ENCODE measurements at places on chromosomes 11 and 22.

- peak; percentile 54 for DNase-seq
Observed at GRCh38 chr11:36253238-36253637, 36.0 kb downstream of the COMMD9 start.

GRCh38 chr11:108204929-108205499 is 17.4 kb downstream of the NPAT start:
- no peak for DNase-seq

DNA sequence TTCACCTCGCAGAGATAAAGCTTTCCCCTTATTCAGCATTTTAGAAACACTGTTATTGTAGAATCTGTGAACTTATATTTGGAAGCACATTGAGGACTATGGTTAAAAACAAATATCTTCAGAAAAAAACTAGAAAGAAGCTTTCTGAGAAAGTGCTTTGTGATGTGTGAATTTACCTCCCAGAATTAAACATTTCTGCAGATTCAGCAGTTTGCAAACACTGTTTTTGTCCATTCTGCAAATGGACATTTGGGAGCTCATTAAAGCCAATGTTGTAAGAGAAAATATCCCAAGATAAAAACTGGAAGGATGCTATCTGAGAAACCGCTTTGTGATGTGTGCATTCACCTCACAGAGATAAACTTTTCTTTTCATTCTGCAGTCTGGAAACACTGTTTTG is 272.7 kb downstream of the OR4A5 start:
- no peak for DNase-seq

DNA sequence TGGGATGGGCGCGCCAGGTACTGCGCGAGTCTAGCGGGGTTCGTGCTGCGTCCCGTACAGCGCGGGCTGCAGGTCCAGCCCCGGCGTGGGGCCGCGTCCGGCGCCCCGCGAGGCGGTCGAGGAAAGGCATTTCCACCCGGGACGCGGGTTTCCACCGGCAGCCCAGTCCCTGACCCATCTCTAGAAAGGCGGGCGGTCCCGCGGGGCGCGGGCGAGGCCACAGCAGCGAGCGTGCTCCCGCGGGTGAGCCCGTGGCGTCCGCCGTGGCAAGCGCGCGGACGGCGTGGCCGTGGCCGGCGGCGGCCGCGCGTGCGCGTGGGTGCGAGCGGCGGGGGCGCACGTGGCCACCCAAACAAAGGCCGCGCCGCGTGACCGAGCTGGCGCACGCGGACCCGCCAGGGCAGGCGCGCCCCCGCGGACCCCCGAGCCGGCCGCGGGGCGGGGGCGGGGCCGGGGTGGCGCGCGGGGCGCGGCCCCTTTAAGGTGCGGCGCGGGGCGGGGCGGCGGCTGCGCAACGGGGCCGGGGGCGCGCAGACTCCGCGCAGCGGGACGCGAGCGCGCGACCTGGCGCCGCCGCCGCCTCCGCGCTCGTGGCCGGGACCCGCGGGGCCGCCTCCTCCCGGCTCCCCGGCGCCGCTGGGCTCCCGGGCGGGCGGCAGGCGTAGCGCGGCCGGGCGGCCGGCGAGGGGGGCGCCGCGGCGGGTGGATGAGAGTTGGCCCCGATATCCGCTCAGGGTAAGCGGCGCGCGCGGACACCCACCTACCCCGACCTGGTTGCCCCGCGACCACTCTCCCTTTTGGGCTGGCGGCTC is 39.3 kb upstream of the CELSR1 start:
- DNase-seq = no peak

DNA sequence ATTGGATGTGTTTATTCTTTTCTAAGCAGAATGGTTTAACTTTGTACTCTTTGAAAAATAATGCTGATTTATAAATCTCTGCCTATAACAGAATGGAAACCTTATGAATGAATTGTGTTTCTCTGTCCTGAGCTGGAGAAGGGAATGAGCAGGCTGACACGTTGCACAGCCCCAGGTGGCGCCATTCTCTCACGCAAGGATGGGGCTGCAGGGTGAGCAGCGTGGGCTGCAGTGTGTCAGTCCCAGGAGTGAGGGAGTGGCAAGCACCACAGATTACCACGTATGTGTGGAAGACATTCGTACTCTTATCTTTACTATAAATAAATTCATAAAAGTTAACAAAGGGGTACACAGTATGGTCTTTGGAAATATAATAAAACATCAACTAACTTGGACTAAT is 33.4 kb downstream of the FDX1 start:
- peak; percentile 13 for DNase-seq

DNA sequence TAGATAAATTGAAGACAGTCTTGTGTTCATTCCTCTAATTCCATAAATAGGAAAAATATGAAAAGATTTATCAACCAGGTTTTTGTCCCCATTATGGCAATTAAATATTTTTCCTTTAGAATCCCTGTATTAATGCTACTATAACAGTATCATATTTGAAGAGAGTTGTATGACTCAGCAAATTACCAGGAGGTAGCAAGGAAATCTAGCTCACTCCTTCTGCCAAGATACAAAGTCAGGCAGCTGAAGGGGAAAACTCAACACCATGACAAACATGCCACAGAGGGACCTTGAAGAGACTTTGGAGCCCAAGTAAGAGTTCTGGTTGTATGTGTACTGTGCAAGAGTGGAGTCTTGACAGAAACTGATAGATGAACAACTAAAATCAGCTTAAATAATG is 143.3 kb downstream of the GUCY1A2 start:
- no peak for DNase-seq

DNA sequence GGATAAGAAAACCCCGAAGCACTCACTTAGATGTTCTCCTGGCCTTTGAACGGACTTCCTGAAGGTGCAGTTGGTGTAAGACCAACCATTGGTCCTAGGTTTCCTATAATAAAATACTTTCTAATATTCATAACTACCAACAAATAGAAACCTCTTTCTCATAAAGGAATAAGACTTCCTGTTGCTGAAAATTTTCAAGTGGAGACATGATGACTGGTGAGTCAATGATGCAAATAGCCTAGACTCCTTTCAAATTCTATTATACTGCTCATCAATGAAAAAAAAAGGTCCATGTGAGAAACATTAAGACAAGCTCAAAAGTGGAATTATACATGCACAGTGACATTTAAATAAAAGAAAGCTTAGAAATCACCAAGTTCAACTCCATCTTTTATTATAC is 862.8 kb downstream of the FAM181B start:
- no peak for DNase-seq

GRCh38 chr11:2128130-2128510 is 11.1 kb downstream of the IGF2 start:
- no peak for DNase-seq

DNA sequence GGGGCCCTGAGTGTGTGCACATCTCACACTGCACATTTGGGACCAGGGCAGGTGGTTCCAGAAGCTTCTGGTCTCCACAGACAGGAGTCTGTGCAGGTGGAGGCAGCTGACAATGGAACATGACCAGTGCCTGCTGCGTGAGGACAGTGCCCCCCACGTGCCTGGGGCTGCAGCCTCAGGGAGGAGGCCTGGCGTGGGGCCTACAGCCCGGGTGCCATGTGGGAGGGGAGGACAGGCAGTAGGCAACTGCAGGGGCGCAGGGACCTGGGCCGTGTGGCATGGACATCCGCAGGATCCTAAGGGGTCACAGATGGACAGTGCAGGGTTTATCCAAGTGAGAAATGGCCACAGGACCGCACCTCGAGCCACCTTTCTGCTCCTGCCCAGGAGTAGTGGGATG is 28.8 kb downstream of the TSPAN4 start:
- no peak for DNase-seq

DNA sequence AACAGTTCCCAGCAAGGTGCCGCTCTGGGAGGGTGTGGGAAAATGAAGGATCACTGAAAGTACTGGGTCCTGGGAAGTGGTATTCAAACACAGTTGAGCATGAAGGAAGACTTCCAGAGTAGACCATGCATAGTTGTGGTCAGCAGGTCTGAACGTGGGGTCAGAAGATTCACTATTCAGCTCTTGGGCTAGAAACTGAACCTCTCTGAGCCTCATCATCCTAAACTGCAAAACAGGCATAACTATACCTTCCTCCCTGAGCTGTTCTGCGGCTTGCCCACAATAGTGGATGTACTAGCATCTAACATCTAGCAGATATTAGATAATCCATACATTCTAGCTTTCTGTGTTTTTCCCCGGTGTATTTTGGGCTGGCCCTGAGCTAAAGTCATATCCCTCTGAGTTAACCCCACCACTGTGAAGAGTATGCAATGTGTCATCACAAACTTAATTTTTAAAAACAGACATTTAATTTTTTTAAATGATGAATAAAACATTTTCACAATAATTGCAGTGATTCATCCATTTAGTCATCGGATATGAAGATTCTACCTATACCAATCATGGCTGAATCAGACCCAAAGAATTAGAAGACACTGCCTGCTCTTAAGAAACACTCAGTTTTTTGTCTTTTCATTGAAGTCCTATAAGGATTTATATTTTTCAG is 179.1 kb downstream of the BLID start:
- DNase-seq = no peak

- DNase-seq = no peak
Observed at GRCh38 chr22:50298266-50298637, 9.2 kb downstream of the PLXNB2 start.

DNA sequence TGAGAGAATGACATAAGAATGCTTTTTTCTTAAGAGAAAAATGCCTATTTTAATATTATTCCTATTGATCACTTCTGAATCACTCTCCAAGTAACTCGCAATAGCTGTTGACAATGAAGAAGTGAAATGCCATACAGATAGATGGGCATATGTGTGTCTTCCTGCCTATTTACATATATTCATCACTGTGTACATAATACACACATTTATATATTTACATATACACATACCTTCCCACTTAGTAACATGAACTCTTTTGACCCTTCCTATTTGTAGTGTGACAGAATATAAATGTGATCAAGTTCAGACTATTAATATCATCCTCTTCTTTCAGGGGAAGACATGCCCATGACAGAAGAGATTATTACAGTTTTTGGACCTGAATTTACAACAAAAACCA is 756.7 kb downstream of the DLG2 start:
- no peak for DNase-seq

- DNase-seq = no peak
Observed at GRCh38 chr22:17638182-17638431, 450 bp upstream of the BCL2L13 start.

GRCh38 chr11:7281079-7281478 is 29.4 kb downstream of the SYT9 start:
- no peak for DNase-seq

DNA sequence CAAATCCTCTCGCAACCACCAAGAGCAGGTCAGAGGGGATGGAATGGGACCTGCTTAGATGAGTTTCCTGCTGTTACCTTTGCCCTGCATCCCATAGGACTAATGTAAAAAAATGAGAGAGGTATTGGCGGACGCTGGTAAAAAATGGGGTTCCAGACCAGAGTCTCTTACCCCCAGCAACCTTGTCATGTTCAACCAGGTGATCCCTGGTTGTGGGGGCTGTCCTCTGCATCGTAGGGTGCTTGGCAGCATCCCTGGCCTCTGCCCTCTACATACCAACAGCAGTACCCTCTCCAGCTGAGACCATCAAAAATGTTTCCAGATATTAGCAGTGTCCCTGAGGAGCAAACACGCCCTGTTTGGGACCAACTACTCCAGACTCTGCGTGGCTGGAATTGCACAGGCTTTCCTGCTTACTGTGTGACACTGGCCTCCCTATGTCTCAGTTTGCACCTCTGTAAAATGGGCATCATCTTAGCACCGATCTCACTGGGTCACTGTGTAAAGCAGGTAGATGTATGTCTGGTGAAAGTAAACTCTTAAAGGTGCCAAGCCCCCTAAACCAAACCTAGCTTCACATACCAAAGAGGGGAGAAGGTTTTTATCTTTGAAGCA is 1.5 kb downstream of the APOL6 start:
- no peak for DNase-seq

DNA sequence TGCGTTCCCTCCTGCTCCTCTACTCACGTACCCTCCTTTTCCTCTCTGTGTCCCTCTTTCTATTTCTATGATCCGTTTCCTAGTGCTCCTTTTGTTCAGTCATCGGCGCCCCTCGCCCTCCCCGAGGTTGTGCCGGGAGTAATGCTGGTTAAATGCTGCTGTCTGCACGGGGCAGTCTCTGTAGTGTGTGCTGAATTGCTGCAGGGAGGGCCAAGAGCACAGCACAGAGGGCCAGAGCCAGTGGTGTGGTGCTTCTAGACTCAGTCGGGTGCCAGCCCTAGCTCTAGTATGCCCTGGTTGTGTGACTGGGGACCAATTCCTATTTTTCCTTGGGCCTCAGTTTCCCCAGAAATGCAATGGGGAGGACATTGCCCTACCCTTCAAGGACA is 98.3 kb downstream of the PKNOX2 start:
- DNase-seq = peak; percentile 13

DNA sequence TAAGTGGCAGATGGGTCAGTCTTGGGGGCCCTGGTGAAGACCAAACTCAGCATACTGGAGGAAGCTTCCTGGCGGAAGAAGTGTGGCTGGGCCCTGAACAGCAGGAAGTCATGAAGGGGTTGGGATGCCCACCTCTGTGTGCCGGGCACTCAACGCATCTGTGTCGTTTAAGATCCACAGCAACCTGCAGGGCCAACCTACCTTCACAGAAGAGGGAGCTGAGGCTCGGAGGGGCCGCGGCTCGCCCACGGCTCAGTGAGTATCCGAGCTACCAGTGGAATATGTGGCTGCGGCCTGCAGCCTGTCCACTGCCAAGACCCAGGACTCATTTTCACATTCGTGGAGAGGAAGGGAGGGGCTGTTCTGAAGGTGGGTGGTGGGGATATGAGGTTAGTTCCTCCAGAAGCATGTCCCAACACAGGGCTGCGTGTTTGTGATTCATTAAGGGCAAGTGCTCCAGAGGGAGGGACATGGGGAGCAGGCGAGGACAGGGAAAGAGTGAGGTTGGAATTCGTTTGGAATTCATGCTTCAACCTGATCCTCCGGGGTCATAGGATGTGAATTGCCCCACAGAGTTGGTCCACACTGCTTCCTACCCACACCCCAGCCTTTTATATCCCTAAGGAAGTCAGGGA is 99.6 kb downstream of the MPPED1 start:
- no peak for DNase-seq

GRCh38 chr11:64553554-64554201 is 37.3 kb upstream of the SLC22A12 start:
- DNase-seq = peak; percentile 25

GRCh38 chr22:49503896-49504521 is 323.7 kb downstream of the BRD1 start:
- DNase-seq = no peak

- DNase-seq = no peak
Observed at GRCh38 chr11:112196519-112197087, 21.3 kb downstream of the BCO2 start.

- DNase-seq = no peak
Observed at GRCh38 chr22:48940266-48941032, 887.2 kb downstream of the BRD1 start.

Measured in NCI-H2227 treated with DMSO at 0.1 percent for 48 hours (cell line).